GM12892 (cell line): ENCODE measurements at places on chromosomes 16 and 17.

- no peak for DNase-seq
Measured at GRCh38 chr17:69870751-69871199, 204.2 kb upstream of the KCNJ16 start.

- DNase-seq: no peak
Measured at GRCh38 chr17:32382526-32383223, 32.7 kb downstream of the ZNF207 start.

GRCh38 chr17:59572301-59572924, 7.0 kb downstream of the DHX40 start:
- DNase-seq: no peak

DNA sequence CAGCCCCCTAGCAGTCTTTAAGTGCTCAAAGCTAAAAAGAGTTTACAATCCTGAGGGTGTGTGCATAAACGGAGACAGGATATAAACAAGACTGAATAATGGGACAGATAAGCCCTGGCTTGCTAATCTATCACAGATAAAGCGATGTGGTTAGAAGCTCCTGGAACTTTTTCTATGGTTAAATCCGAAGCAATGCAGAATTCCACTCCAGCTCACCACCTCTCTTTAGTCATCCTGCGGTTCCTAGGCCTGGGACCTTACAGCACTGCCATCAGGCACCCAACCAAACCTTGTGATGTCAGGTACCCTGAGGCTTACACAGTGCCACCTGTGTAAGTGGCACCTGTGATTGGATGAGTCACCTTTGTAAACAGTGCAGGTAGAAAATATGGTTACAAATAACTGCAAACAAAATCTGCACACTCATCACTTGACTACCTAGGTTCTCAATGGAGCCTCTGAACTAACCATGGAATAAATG, 31.5 kb upstream of the B4GALNT2 start:
- no peak for DNase-seq

DNA sequence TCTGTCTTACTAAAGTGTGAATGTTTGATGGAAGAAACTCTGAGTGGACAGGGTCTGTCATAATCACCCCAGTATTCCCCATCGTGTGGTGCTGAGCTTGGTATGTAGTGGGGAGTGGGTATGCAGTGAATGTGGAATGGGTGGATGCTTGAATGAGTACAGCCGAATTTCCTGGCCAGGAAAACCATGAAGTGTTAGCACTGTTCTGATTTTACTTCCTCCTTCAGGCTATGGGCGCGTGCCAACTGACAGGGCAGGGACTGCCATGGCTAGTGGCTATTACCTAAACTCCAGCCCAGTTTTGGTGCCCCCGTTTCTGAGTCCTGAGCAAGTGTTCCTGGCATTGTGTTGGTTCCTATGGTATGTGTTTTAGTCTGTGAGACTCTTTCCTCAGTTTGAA, 48.6 kb downstream of the PRKCA start:
- DNase-seq: no peak

DNA sequence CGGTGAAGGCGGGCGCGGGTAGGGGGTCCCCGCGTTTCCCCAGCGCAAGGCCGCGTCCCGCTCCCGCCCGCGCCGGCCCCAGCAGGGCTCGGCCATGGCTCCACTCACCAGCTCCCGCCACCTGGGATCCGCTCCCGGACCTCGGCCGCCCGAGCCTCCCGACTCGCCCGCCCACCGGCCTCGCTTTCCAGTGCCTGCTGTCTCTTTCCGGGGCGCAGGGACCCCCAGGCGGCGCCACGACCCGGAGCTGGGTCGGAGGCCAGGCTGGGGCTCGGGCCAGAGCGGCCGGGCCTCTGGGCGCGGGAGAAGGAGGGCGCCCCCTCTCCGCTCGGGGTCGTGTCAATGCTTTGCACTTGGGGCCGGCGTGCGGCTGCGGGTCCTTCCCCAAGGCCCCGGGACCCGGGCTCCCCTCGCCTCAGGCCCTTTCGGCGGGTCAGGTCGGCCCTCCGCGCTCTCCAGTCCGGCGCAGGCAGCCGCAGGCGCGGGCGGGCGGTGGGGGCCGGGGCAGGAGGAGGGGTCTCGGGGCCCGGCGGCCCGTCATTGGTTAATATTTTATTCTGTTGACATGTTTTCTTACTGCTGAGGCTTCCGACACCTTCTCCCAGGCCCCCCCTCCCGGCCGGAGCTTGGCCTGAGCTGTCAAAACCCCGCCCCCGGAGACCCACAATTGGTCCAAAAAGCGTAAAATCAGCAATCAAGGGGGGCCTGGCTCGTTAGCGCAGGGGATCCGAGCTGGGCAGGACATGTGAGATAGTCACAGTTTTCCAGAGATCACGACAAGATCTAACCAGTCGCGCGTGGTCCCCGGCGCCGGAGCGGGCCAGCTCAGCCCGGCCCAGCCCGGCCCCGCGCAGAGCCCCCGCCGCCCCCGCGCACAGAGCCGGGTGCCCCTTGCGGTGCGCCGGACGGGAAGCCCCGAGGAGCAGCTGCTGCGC, at the start of gene TBX2:
TSS of gene TBX2 (plus strand) at position 713 of the 935 bp plus-strand sequence. CDS start 334 bp downstream, outside the sequence.
- DNase-seq: no peak

GRCh38 chr17:64064331-64064730, 43.9 kb upstream of the ICAM2 start:
- DNase-seq: no peak

- DNase-seq: no peak
Measured at GRCh38 chr16:23663918-23664317, 14.8 kb upstream of the PLK1 start.

GRCh38 chr17:74949455-74950115, 13.9 kb downstream of the OTOP3 start:
- no peak for DNase-seq

DNA sequence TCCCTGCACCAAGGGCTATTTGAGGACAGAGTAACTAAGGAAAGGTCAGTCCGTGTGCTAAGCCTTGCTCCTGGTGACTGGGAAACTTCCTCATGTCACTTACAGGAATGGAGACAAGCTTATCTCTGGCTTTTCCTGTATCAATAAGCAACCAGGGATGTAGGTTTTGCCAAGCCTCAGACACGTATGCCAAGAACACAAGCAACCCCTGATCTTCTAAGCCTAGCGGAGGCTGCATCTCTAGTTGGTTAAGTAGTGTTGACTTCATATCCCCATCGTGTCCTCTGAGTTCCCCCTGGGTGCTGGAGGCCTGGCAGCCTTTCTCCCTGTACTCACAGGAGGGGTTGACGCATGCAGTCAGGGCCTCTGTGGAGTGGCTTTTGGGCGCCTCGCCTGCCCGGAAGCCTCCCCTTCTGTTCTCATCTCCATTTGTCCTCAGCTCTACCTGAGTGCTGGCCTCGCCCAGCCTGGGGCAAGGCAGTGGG, 1.4 kb upstream of the C1QTNF1 start:
- no peak for DNase-seq
